RWPE1 (cell line): ENCODE measurements at places on chromosomes 7 and 10.

GRCh38 chr10:114719311-114719710, 61.2 kb upstream of the ABLIM1 start:
- DNase-seq = no peak

DNA sequence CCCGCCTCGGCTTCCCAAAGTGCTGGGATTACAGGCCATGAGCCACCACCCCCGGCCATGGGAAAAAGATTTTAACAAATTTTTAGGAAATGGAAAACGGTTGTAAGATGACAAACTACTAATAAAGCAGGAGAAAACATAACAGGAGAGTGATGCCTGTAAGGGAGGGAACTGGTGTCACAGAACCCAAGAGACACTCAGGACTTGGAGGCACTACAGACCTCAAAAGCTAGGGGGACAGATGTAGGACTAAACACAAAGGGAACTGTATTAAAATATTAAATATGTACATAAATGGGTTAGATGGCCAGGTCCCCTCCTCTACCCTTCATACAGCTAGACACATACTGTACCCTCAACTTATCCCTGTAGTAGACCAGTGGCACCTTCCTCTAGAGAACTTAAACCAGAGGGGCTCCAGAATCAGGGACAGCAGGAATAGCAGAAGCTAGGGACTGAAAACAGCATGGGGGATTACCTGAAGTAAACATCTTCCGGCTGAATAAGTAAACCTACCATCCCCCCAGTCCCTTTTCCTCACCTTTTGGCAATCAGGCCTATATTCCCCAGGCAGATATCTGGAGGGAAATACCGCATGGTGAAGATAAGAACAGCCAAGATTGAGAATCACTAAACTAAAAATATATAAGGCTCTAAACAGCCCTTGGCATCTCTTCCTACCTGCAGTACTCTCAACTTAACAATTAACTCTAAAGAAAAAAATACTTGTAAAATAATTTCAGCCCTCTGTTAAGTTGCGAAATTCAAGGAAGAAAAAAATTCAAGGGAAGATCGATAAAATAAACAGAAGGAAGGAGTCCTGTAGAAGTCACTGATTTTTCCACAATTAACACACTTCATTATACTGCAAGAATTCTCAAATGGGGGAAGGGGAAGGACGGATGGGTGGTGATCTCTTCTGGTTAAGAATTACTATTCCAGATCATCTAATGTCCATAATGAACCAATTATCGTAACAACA, 15.5 kb downstream of the TM9SF3 start:
- DNase-seq = no peak

- DNase-seq = no peak
Measured at GRCh38 chr10:963655-964054, 24.6 kb upstream of the GTPBP4 start.

DNA sequence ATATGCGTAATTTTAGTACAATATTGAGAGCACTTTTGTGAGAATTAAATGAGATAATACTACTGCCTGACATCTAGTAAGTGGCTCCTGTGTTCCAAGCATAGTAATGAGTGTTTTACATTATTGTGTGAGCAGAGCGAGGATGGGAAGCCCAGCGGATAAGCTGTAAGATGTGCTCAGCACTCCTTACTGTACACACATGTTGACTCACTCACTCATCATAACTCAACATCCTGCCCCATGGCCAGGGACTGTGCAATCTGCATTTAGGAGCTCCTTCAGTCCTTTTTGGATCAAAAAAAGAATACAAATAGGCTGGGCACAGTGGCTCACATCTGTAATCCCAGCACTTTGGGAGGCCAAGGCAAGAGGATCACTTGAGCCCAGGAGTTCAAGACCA, 72.9 kb upstream of the NEBL start:
- peak; percentile 41 for DNase-seq

DNA sequence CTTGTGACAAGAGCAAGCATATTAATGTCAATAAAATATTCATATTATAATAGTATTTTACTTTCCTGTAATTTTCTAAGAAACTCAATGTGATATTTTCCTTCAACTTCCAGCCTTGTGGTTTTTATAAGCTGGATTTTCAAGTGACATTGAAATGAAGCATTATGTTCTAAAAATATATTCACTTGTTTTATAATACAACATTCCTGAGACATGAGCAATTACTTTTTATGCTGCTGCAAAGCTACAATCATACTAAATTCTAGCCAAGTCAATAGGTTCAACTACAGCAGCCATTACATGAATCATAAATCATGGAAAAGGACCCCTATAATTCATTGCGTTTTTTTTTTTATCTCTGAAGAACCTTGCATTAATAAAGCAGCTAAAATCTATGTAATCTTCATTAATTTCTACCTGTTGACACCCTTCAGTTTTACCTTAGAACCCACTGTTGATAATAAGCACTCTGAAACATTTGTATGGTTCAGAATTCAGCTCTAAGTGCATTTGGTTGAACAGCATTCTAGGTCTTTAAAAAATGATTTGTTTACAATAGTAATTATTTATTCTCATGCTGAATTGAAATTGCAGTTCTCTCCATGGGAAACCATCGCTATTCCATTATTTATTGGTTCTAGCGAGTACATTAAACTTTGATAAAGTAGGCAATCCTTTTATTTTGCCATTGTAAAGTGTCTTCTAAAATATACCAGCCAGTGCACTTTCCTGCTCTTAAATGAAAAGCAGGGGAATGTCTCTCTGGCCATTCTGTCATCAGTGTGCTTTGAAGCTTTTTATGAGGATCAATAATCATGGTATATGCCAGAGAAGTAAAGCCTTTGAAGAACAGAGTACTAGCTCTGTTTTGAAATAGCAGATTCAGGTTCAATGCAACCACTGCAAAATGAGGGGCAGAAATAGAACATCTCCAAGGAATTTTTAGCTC, 132.6 kb downstream of the GNAT3 start:
- peak; percentile 49 for DNase-seq
